ENCODE measurements at places on chromosomes 11 and 22.

DNA sequence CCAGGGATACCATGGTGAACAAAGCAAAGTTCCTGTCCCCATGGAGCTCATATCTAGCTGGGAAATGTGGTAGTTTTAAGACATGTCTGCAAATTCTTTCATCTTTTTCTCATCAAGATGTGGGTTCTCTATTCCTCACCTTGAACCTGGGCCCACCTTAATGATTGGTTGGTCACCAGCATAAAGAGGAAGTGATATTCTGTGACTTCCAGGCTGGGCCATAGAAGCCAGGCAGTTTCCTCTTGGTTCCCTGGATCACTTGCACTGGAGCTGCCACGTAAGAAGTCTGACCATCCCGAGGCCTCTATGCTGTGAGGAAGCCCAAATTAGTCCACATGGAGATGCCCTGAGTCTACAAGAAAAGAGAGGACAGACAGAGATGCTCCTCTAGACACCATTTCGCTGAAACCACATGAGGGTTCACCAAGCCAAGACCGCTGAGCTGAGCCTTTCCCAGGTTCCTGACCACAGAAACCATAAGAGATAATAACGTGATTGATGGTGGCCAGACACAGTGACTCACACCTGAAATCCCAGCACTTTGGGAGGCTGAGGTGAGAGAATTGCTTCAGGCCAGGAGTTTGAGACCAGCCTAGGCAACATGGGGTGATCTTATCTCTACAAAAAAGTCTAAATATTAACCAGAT is 119.5 kb upstream of the ISX start:
- DNase-seq: no peak

GRCh38 chr22:38213990-38214301 is 12.2 kb downstream of the MAFF start:
- no peak for DNase-seq

DNA sequence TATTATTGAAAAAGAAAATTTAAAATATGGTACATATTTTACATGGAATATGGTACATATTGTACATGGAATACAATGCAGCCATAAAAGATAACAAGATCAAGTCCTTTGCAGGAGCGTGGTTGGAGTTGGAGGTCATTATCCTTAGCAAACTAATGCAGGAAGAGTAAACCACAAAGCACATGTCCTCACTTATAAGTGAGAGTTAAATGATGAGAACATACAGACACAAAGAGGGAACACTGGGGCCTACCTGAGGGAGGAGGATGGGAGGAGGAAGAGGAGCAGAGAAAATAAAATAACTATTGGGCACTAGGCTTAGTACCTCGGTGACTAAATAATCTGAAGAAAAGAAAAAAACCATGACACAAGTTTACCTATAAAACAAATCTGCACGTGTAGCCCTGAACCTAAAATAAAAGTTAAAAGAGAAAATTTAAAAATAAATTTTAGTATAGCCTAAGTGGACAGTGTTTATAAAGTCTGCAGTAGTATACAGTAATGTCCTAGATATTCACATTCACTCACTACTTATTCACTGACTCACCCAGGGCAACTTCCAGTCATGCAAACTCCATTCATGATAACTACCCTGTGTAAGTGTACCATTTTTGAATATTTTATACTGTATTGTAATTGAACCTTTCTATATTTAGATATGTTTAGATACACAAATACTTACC is 204.4 kb downstream of the FAM76B start:
- DNase-seq: no peak

DNA sequence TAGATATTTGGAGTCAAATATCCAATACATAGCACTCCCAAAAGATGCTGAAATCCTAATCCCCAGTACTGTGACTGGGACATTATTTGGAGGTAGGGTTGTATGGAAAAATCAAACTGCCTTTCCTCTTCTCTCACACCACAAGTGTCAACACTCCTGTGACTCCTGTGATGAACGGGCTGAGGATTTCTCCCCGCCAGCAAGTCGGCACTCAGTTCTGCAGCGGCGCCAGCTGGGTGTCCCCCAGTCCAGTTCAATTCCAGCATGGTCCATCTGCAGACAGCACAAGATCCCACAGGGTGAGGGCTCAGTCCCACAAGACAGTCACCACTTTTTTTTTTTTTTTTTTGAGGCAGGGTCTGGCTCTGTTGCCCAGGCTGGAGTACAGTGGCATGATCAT is 4.3 kb upstream of the PARVB start:
- no peak for DNase-seq
